Activated B cell treated with CpG ODN at 0.5 μM for 24 hours (primary cell): ENCODE measurements at places on chromosomes 11 and 22.

- DNase-seq: no peak
- H3K27ac ChIP-seq: no peak overlapping the region
- no peak overlapping the region for H3K4me3 ChIP-seq
- H3K36me3 ChIP-seq: no peaks in the 10 kb centered on the region
- H3K27me3 ChIP-seq: peaks cover 9% of the 10 kb centered on the region
- H3K4me1 ChIP-seq: no peaks in the 10 kb centered on the region
Measured at GRCh38 chr22:50701428-50702154, 29.0 kb downstream of the SHANK3 start.

DNA sequence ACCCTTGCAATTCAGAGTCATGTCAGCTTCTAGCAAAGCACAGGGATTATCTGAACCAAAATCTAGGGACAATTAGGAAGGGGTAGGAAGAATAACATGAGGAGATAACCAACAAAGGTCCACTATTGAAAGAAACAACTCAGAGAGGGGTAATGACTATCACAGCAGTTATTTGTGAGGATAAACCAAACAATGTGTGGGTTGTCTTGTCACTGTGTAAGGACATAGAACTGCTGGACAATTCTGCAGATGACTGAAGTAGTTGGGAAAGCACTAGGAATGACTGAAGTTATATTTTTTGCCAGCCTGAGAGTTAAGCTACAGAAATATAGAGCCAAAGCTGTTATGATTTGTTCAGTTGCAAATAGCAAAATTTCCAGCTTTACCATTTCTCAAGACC lies 858.4 kb upstream of the CCDC90B start:
- no peak overlapping the region for H3K27ac ChIP-seq
- H3K27me3 ChIP-seq: no peaks in the 10 kb centered on the region
- no peaks in the 10 kb centered on the region for H3K36me3 ChIP-seq
- H3K4me1 ChIP-seq: no peaks in the 10 kb centered on the region
- no peak for DNase-seq

- no peak for DNase-seq
- no peak overlapping the region for H3K4me3 ChIP-seq
- no peaks in the 10 kb centered on the region for H3K36me3 ChIP-seq
Measured at GRCh38 chr22:36548606-36549005, 19.6 kb upstream of the EIF3D start.

DNA sequence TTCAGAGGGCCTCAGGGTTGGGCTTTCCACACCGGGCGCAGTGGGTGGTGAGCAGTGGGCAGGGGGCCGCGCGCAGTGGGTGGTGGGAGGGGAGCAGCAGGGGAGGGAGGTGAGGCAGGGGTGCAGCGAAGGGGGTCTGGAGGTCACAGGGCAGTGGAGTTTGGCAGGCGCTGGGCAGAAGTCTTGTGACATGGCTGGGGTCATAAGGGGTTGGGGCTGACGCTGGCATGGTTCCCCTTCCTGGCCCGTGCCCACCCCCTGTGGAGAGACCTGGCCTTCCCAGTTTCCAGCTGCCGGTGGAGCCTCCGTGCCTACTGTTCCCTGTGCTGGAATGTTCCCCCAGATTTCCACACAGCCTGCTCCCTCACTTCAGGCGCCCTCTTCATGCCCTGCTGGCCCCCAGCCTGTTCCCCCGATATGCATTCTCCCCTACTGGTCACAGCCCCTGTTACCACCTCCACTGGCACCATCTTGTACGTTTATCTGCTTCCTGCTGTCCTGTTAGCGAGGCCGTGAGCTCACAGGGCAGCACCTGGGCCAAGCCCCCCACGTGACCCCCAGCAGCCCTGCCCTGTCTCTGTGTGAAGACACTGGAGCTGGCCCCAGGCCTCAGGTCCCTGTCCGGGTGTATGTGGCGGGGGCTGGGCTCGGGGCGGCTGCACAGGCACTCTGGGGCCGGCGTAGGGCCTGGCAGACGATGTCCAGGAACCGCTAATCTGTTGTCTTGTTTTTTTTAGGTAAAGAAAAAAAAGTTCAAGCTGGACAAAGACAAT lies 111.6 kb downstream of the KCNQ1OT1 start:
- no peak for DNase-seq
- H3K36me3 ChIP-seq: peaks cover 27% of the 10 kb centered on the region
- no peak overlapping the region for H3K4me3 ChIP-seq
- no peaks in the 10 kb centered on the region for H3K27me3 ChIP-seq

DNA sequence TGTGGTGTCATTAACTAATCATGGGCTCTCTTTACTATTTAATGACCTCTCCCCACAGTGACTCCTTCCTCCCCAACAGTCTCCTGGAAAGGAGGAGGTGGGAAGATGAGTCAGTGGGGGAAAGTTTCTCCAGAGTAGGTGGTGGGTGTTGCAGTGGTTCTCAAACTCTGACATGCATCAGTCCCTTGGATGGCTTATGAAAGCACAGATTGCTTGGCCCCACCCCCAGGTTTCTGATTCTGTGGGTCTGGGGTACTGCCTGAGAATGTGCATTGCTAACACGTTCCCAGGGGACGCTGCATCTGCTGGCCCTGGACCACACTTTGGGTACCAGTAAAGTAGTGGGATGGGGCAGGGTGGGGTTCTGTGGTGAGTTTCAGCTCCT lies 9.8 kb downstream of the CD82 start:
- H3K27ac ChIP-seq: peak overlapping the region; percentile 82
- H3K4me3 ChIP-seq: no peak overlapping the region
- peaks cover 97% of the 10 kb centered on the region for H3K4me1 ChIP-seq
- H3K27me3 ChIP-seq: no peaks in the 10 kb centered on the region

- no peak overlapping the region for H3K4me3 ChIP-seq
- no peak overlapping the region for H3K27ac ChIP-seq
- no peaks in the 10 kb centered on the region for H3K27me3 ChIP-seq
Measured at GRCh38 chr11:94858012-94858705, 90.0 kb downstream of the AMOTL1 start.

DNA sequence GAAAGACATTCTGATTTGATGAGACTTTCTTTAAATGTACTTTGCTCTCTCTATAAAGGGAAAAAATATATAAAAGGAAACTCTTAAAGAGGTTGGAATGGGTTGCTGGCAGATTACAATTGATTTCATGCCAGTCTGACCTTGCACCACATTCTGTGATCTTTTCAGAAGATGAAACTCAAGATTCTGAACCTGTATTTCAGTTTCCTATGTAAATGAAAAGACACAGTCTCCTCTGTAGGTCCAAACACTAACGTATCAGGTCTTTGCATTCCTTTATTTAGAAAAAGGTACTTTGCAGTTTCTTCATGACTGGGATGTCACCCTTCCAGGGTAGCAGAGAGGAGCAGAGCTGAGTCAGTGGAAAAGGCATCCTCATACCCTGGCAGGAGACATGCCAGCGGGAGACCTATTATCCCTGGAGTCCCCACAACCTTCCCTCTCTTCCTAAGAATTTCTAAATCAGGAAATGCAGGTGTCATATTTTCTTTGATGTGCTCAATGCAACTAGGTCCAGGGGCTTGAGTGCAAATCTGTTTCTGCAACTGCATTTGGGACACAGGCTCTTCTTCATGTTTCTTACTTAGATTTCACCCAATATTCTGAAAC lies 282.6 kb downstream of the CADM1 start:
- no peak overlapping the region for H3K4me3 ChIP-seq
- DNase-seq: no peak
- H3K27ac ChIP-seq: no peak overlapping the region
- H3K27me3 ChIP-seq: no peaks in the 10 kb centered on the region
- no peaks in the 10 kb centered on the region for H3K36me3 ChIP-seq

- no peak overlapping the region for H3K27ac ChIP-seq
- H3K4me1 ChIP-seq: no peaks in the 10 kb centered on the region
- no peaks in the 10 kb centered on the region for H3K27me3 ChIP-seq
- H3K4me3 ChIP-seq: no peak overlapping the region
Measured at GRCh38 chr11:81420668-81421250, 1312.9 kb downstream of the FAM181B start.

DNA sequence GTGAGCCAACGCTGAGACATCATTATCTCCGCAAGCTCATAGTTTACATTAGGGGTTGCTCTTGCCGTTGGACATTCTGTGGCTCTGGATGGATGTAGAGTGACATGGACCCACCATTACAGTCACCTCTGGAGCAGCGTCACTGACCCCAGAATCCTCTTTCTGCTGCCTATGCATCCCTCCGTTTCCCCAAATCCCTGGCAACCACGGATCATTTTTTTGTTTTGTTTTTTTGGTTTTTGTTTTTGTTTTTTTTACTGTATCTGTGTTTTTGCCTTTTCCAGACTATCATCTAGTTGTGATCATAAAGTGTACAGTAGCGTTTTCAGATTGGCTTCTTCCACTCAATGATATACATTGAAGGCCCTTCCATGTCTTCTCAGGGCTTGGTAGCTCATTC lies 4.0 kb downstream of the PARVB start:
- peak overlapping the region; percentile 61 for H3K27ac ChIP-seq
- H3K36me3 ChIP-seq: peaks cover 18% of the 10 kb centered on the region
- no peak for DNase-seq
- H3K4me3 ChIP-seq: no peak overlapping the region

- peaks cover 31% of the 10 kb centered on the region for H3K27me3 ChIP-seq
- no peaks in the 10 kb centered on the region for H3K36me3 ChIP-seq
- no peaks in the 10 kb centered on the region for H3K4me1 ChIP-seq
- no peak overlapping the region for H3K27ac ChIP-seq
- H3K4me3 ChIP-seq: no peak overlapping the region
Measured at GRCh38 chr11:70569996-70570692, 171.8 kb downstream of the CTTN start.

GRCh38 chr11:107494055-107494454 lies 36.4 kb upstream of the CWF19L2 start:
- no peaks in the 10 kb centered on the region for H3K4me1 ChIP-seq
- no peaks in the 10 kb centered on the region for H3K27me3 ChIP-seq
- H3K27ac ChIP-seq: no peak overlapping the region
- DNase-seq: no peak
- no peak overlapping the region for H3K4me3 ChIP-seq

GRCh38 chr11:69352715-69353319 lies 58.9 kb downstream of the MYEOV start:
- no peak overlapping the region for H3K27ac ChIP-seq
- H3K36me3 ChIP-seq: peaks cover 1% of the 10 kb centered on the region
- H3K4me3 ChIP-seq: no peak overlapping the region
- peaks cover 3% of the 10 kb centered on the region for H3K27me3 ChIP-seq
- H3K4me1 ChIP-seq: no peaks in the 10 kb centered on the region

DNA sequence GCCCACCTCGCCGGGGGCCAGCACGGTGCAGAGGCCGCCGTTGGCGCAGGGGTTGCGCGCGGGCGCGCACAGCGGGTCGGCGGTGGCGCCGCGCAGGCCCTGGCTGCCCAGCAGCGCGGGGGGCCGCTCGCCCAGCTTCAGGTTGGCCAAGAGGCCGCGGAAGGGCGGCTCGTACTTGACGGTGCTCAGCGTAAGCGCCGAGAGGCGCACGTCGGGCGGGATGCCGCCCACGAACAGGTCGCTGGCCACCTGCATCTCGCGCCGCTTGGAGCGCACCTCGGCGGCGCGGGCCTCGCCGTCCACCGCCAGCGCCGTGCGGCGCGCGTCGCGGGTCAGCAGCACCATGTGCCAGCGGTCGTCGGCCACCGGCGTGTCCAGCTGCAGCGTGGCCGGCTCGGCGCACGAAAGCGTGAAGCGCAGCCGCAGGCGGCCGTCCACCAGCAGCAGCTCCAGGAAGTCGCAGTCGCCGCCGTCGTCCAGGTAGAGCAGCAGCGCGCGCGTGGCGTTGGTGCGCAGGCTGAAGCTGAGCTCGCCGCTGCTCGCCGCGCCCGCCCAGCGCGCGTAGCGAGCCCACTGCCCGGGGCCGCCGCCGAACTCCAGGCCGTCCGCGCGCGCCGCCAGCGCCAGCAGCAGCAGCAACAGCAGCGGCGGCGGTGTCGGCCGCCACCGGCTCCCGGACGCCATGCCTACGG lies 9.8 kb downstream of the NRXN2 start:
- peaks cover 25% of the 10 kb centered on the region for H3K4me1 ChIP-seq
- no peak for DNase-seq
- no peak overlapping the region for H3K27ac ChIP-seq
- peaks cover 72% of the 10 kb centered on the region for H3K27me3 ChIP-seq

DNA sequence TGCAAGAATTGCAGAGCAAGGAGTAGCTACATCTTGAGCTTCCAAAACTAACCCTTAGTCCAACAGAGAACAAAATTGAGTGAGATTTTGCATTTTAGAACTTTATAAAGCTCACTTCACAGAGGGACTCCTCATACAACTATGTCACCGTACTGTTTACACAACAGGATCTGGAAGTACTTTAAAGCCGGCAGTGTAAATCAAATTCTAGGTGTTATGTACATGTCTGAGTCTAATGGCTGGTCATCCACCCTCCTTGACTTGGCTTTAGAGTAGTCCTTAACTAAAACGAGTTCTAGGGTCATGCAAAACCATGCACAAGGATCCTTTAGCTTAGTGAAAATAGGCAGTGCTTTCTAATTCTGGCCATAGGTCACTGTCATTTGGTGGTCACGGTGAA lies 23.5 kb downstream of the IRAG1 start:
- H3K36me3 ChIP-seq: no peaks in the 10 kb centered on the region
- no peak overlapping the region for H3K4me3 ChIP-seq
- no peak overlapping the region for H3K27ac ChIP-seq
- H3K4me1 ChIP-seq: peaks cover 17% of the 10 kb centered on the region

GRCh38 chr11:10415817-10416392 lies 39.2 kb upstream of the AMPD3 start:
- H3K27me3 ChIP-seq: no peaks in the 10 kb centered on the region
- H3K4me1 ChIP-seq: peaks cover 18% of the 10 kb centered on the region
- no peak for DNase-seq
- H3K36me3 ChIP-seq: no peaks in the 10 kb centered on the region
- H3K27ac ChIP-seq: no peak overlapping the region
- no peak overlapping the region for H3K4me3 ChIP-seq

- H3K36me3 ChIP-seq: no peaks in the 10 kb centered on the region
- H3K4me3 ChIP-seq: no peak overlapping the region
- no peak overlapping the region for H3K27ac ChIP-seq
- peaks cover 11% of the 10 kb centered on the region for H3K27me3 ChIP-seq
Measured at GRCh38 chr11:68137833-68138232, 16.6 kb upstream of the CHKA start.

DNA sequence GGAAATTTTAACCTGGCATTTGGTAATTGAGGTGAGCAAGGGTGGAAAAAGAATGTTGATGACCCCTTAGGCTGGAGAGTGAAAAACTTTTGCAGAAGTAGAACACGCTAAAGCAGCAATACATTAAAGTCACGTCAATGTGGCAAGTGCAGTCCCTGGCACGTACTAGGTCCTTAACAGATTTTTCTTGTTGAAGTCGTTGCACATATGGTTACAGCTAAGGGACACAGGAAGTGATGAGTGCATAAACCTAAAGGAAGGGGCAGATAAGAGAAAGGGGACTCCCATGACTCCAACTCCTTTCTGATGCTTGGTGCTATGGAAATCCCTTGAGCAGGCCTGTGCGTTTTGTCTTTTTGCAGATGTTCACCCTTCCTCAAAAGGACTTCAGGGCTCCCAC lies 1.2 kb downstream of the ACCS start:
- H3K36me3 ChIP-seq: peaks cover 14% of the 10 kb centered on the region
- peaks cover 19% of the 10 kb centered on the region for H3K4me1 ChIP-seq
- no peaks in the 10 kb centered on the region for H3K27me3 ChIP-seq
- no peak overlapping the region for H3K27ac ChIP-seq
- no peak for DNase-seq
